Stimulated activated naive B cell treated with anti-CD40 and anti-IgM and Interleukin-4, amounts not matched to agents 10 μg/mL and 1 μg/mL and 100 μg/mL, for 72 hours (primary cell): ENCODE measurements at places on chromosomes 7 and 10.

- DNase-seq: no peak
These were observed 7.9 kb downstream of the CPED1 start for GRCh38 chr7:120996333-120996987.

- no peak for DNase-seq
These were observed 5.3 kb downstream of the TNKS2 start for GRCh38 chr10:91803386-91804125.

DNA sequence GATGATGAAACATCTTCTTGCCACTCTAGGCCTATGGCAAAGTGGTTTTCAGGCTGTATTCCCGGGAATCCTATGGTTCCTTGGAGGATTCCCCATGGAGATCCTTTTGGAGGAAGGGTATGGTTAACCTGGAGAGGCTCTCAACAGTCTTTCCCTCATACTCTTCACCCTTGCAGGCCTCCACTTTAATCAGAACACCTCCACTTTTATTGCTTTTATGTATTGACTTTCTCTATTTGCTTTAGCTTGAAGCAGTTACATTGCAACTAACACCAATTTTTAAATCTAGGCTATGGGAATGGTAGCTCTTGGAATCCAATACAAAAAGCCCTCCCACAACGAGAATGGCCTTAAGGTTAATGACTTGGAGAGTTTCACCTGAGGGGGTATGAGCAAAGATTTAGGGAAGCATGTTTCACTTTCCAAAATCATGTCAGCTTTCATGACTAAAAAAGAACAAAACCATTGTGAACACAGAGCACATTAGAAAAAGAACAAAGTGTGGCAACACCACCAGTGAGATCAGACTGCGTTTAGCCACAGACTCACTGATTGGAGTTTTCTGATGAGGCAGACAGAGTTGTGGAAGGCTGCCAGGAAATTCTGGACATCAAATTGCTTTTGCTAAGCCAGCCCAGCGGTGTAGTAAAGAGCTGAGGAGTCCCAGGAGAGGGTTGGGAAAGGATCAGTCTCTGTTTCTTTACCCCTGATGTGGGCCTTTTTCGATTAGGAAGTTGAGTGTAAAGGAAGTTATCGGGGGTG lies 130.4 kb upstream of the BMPER start:
- DNase-seq: no peak

- DNase-seq: no peak
These were observed 316.6 kb downstream of the SNX13 start for GRCh38 chr7:17623546-17624185.

GRCh38 chr7:130734815-130735716 lies 1.1 kb upstream of the KLF14 start:
- no peak for DNase-seq

- DNase-seq: no peak
These were observed 145.3 kb downstream of the NOC3L start for GRCh38 chr10:94217411-94217810.

DNA sequence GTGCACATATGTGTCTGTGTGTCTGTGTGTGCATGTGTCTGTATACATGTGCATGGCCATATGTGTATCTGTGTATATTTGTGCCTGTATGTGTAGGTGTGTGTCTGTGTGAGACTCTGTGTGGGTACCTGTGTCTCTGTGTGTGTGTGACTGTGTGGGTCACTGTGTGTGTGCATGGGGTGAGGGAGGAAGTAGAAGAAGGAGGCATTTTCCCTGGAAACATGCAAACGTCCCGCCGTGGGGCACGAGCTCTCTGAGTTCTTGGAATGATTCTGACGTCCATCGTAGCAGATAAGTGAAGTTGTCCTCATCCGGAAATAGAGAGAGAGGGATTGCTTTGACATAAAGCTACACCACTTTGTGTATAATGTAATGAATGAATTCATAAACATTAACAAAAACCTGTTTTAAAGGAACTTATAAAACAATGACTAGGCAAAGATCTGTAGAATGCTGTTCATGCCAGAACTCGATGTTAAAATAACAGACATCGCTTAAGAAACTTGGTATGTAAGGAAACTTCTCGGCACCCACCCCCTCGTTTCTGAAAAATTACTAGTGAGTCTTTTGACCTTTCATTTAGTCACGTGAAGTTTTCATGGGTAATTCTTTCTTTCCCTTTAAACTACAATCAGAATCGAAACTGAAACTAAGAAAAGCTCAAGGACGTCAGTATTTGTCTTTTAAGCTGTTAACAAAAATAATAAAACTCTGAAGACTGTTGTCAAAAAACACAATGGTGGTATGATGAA lies 43.6 kb upstream of the KLF6 start:
- DNase-seq: no peak

DNA sequence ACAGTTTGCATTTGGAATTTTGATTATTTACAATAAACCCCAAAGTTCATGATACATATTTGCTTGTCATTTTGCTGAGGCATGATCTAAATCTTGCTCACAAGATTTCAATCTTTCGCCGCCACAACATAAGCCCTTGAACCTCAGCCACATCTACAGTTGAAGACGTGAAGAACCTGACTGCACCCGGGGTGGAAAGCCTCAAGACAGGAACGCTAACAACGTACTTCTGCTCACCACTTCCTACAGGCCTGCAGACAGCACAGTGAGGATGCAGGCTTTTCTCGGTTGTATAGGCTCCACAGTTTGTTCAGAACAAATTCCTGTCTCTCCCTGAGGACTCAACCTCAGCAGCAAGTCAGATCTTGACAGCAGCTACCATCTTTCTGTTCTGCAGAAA lies 393.8 kb upstream of the PRKCQ start:
- no peak for DNase-seq

- DNase-seq: no peak
These were observed 215.3 kb upstream of the ZNF32 start for GRCh38 chr10:43863859-43864591.

GRCh38 chr10:68981074-68981473 lies 7.5 kb upstream of the KIFBP start:
- no peak for DNase-seq

DNA sequence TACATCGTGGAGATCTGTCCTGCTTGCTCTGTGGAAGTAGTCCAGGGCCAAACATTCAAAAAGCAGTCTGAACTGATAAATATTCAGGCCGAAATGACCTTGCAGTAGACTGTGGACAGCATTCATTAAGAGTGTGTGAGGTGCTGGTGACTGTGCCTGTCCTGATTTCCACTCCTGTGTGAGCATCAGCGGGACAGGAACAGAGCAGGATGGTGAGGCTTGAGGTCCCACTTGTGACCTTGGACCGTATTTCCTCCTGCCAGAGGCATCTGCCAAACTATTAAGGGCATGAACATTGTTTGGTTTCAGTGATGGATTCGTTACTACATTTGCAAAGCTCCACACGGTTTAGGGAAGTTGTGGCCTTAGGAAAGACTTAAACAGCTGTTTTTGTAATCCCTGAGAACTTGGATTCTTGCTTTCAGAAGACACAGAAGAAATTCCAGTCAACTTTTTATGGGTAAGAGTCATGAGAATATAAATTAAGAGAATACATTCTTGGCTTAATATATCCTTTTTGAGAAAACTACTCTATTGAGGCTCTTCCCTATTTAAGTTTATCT lies 32.8 kb downstream of the CCNY start:
- no peak for DNase-seq

- DNase-seq: no peak
These were observed 88.0 kb downstream of the GLRX3 start for GRCh38 chr10:130224228-130224627.

- DNase-seq: no peak
These were observed 28.0 kb upstream of the MSRB2 start for GRCh38 chr10:23067337-23067736.

- no peak for DNase-seq
These were observed 115.9 kb downstream of the PIP4K2A start for GRCh38 chr10:22598478-22598877.

DNA sequence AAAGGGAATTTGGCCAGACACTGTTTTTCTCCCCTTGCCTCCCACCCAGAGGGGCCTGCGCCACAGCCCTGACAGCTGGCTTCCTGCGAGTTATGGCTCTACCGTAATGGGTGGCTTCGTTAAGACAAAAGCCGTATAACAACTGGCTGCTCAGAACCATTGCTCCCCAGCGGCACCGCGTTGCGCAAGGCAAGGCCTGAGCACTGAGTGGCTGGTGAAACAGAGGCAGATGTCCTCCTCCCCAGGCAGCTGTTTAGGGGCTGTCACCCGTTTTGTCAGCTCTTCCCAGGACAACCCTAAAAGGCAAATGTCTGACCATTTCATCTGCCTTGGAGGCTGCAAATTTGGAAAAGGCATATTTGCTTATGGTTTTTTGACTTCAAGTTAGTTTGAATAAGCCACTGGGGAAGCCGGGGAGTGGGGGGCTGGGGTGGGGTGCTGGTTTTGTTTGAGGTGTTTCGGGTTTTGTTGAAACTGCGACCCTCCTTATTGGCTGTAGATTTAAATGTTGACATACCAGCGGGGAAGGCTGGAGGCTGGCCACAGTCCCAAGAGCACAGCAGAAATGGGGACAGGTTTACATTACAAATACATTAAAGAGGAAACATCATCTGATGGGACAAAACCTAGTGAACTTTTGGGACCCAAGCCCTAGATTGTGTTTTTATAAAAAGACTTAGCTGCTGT lies 681 bp upstream of the SPOCK2 start:
- no peak for DNase-seq

DNA sequence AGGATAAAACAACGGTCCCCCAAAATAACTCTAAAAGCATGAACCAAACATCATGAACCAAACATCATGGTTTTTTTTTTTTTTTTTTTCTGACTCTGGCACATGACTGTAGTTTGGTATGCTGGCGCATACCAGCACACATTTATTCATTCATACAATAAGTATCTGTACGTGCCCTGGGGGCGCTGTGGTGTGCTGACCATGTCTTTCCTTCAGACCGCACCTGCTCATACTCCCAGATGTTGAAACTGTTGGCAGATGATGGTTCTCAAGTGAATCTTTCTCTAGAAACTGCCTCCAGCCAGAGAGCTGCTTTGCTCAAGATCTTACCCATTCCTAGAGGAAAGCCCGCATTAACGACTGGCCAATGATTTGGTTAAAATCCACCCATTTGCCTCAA lies 114.7 kb upstream of the ANKRD30A start:
- DNase-seq: no peak

GRCh38 chr7:122638459-122638858 lies 60.5 kb downstream of the RNF133 start:
- no peak for DNase-seq

GRCh38 chr10:13882119-13882711 lies 295.4 kb downstream of the PRPF18 start:
- peak; percentile 10 for DNase-seq

DNA sequence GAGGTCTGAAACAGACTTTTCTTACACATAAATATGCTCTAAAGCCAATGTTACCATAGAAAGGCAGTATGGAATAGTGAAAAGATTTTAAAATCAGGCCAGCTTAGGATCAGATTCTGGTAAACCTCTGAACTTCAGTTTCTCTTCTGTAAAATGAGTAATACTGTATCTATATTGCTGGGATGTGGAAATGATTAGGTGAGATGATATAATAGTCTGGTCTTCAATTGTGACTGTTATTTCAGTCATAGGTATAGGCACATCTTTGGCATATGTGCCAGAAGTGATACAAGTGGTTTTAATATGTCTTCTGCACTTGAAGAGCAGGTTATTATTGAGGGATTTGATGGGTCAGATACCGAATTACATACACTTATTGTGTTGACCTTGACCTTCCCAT lies 7.2 kb downstream of the ZNF277 start:
- DNase-seq: no peak

- no peak for DNase-seq
These were observed 223.0 kb downstream of the ZNF248 start for GRCh38 chr10:37634351-37634880.

GRCh38 chr10:124717911-124718741 lies 26.1 kb downstream of the FAM53B start:
- peak; percentile 87 for DNase-seq

GRCh38 chr10:29056729-29057128 lies 232.1 kb upstream of the LYZL1 start:
- no peak for DNase-seq

- DNase-seq: peak; percentile 25
These were observed 108.9 kb upstream of the MKLN1 start for GRCh38 chr7:131218727-131219128.

DNA sequence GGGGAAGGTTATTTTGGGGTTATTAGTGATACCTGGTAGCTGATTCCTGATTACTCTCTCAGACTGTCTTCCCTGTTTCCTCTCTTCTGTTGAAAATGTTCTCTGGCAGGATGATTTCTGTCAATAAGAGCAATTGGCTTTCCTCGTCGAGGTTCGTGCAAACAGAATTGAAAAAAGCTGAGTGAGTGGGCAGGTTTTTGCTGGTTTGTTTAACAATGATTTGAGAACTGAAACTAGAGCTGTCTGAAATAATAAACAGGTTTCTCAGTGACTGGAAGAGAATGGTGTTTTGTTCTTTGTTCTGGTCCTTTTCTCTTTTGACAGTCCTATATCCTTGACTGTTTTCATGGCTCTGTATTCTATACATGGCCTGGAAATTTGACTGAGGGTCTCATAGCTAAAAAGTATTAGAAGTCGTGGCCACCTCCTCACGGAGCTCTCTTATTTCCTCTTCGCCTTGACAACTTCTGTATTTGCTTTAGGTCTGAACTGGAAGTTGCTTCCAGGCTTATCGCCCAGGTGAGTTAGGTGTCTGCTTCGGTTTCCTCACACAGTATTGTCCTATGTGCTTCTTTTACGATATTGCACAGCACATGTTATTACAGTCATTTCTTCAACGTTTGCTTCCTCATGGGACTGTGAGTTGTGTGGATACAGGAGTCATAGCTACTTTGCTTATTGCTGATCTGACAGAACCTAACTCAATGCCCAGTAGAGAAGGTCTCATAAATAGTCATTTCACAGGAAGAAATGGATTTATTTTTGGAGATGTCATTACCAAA lies 403.6 kb downstream of the NRG3 start:
- no peak for DNase-seq

- DNase-seq: no peak
These were observed 12.1 kb downstream of the ASB13 start for GRCh38 chr10:5654218-5654755.

DNA sequence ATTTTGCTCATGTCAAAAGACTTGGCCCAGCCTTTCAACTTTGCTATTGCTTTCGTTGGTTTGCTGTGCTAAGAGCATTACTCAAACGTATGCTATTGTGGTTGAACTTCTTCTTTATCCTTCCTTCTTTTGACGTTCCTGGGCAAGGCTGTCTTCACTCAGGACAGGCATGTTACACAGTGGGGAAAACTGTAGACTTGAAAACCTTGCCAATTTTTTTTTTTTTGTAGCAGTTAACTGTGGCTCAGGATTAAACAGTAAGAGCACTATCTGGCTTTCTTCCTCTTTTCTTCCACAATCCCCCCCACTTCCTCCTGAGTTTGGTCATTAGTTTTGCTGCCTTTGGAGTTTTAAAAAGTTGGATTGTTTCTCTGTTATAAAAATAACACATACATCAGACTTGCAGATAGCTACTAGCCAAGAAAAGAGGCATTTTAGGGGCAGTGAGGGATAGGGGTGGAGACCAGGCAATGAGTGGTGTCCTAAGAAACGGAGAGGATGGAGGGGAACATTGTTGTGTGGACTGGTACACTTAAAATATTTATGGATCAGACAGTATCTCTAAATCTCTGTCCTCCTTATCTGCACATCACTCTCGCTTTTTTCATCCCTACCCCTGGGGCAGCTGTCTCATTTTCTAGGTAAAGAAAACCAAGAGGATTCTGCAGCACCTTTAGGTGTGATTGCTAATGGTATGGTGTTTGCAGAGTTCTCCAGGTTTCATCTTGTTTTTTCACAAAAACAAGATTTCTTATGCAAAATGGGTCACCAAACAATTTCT lies 181.7 kb downstream of the LRMDA start:
- DNase-seq: peak; percentile 4

- DNase-seq: no peak
These were observed 440.5 kb downstream of the SEMA3D start for GRCh38 chr7:84746353-84746752.
